NCI-H1105 treated with DMSO at 0.1 percent for 48 hours (cell line): ENCODE measurements at places on chromosomes 7 and 10.

DNA sequence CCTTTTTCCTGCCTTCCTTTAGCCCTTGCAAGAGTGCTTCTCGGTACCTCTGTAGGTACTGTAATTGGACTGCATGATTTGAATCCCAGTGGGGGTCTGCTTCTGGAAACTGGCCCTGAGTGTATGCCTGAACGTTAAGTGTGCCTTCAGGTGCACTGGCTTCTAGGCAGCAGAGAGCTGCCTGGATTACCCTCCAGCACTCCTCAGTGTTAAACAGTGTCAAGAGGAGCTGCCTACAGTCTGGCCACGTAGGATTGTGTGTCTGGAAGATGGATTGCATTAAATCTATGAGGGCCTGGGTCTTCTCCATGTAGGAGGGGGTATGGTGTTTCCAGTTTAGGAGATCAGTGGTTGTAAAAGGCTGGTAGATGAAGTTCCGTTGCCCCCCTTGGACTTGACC, 103.7 kb downstream of the TRIM24 start:
- DNase-seq = no peak

GRCh38 chr7:154726368-154726767, 276.6 kb downstream of the PAXIP1 start:
- no peak for DNase-seq

GRCh38 chr7:375321-375831, 85.4 kb downstream of the FOXL3 start:
- no peak for DNase-seq

- DNase-seq = no peak
These were observed 13.3 kb downstream of the MAP3K8 start for GRCh38 chr10:30447125-30447799.

GRCh38 chr7:128729494-128729893, 9.7 kb upstream of the CALU start:
- DNase-seq = no peak

DNA sequence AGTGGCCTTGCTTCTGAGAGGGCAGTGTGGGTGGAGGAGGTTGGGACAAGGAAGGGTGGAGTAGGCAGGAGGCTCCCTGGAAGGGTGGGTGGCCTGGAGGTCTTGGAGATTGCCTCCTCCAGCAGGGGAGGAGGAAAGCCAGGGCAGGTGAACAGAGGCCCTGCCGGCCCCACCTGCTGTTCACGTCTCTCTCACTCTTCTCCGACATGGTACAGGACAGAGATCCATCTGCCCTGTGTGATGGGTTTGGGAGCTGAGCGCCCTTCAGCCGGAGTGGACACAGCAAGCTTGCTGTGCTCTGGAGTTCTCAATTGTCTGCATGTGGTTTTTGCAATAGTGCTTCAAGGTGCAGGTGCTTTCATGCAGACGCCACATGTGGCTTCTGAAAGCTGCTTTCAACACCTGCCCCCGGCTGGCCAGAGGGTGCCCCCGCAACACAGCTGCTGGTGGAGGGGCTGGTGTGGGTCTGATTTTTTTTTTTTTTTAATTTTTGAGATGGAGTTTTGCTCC, 82.8 kb upstream of the GNA12 start:
- DNase-seq = no peak

GRCh38 chr10:87092376-87092860, 2.2 kb downstream of the GLUD1 start:
- no peak for DNase-seq
